ENCODE measurements at places on chromosomes 3 and 15.

DNA sequence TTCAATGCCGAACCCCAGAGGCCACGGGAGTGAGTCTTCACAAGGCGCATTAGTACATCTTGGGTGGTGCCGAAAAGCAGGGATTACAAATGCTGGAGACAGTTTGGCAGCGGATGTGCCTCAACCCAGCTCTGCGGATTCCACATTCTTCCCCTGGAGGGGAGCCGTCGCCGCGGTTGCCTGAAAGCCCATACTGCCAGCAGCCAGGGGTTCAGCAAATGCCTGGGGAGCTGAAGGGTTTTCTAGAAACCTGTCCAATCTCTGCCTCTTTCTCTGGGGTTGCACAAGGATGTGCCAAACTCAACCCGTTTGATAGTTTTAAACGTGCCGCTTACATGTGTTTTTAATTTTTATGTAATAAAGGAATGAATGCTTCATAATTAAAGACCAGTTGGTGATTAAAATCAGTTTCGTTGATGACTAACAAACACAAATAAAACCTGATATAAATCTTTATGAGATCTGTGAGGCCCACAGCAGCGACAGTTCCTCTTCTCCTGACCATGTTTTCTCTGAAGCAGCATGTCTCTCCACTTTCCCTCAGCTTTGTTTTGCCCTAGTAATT is 74.6 kb upstream of the LEKR1 start:
- DNase-seq: no peak

DNA sequence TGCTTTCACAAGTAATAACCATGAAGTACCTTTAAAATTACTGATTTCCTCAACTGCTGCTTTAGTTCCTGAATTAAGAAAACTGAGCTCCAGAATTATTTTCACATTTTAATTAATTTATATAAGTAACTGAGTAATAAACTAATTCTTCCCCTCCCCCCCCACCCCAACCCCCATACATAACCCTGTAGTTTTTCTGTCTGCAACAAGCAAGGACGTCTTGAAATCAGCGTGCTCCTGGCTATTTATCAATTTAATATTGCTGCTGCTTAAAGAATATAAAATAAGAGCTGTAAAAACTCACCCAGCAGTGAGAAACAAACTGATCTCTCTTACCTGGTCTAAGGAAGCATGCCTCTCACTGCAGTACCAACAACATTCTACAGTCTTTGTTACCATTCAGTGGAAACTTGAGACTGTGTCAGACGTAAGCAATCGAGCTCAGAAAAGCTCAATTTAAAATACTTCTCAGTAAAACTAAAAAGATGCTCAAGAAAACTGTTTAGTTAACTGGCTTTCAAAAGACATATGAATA is 121.0 kb downstream of the TFDP2 start:
- no peak for DNase-seq

DNA sequence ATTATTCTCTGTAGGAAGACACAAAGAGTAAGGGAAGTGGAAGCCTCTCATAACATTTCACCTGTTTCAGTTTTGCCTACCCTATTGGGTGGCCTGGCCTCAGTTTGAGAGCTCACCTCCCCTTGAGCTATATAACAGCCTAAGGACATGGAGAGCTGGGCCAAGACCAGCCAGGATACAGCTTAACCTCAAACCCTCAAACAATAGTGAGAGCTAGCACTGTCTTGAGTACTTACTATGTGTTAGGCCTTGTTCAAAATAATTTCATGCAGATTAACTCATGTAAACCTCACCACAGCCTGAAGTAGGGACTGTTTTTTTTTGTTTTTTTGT is 15.0 kb upstream of the TBL1XR1 start:
- DNase-seq: no peak

- no peak for DNase-seq
These were observed 49.3 kb downstream of the UACA start for GRCh38 chr15:70714015-70714414.

GRCh38 chr3:127758013-127758412 is 64.3 kb downstream of the MGLL start:
- DNase-seq: no peak

DNA sequence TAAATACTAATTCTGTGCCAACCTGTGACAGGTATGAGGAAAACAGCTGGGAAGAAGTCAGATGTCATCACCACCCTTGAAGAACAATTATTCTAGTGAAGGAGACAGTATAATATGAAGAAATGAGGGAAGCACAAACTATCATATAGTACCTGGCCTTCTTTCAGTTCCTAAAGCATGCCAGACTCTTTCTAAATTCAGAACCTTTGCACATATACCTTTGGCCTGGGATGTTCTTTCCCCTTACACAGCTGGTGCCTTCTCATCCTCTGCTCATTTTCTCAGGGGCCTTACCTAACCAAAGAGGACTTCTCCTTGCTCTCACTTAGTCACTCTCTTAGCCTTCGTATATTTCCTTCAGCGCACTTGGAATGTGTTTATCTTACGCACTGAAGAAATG is 19.0 kb downstream of the ATOSA start:
- DNase-seq: no peak

- DNase-seq: no peak
These were observed 118.1 kb downstream of the ASB7 start for GRCh38 chr15:100720406-100720967.

DNA sequence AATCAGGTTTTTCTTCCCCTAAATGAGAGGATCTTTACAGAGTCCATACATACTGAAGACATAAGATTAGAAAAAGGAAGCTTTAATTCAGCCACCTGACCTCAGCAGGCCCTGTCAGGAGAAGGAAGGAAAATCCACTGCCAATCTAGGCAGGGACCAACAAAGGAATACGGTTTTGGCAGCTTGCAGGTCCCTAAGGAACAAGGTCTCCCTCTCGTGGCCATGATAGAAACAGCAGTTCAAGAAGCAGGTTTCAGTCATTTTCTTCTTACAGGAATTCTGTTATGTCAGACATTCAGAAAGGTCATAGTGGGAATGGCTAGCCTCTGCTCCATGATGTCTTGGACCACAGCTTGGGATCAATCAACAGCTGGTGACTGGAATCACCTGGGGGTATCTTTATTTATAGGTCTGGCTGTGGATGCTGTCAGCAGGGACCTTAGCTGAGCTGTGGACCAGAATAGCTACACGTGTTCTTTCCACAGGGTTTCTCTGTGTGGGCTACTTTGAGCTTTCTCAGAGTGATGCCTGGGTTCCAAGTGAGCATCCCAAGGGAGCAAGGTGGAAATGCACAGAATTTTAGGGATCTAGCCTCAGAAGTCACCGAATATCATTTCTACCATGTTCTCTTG is 9.4 kb upstream of the CMSS1 start:
- DNase-seq: peak; percentile 11

GRCh38 chr15:57549935-57550334 is 41.8 kb upstream of the MYZAP start:
- no peak for DNase-seq

GRCh38 chr15:88127432-88127790 is 129.1 kb downstream of the NTRK3 start:
- no peak for DNase-seq

DNA sequence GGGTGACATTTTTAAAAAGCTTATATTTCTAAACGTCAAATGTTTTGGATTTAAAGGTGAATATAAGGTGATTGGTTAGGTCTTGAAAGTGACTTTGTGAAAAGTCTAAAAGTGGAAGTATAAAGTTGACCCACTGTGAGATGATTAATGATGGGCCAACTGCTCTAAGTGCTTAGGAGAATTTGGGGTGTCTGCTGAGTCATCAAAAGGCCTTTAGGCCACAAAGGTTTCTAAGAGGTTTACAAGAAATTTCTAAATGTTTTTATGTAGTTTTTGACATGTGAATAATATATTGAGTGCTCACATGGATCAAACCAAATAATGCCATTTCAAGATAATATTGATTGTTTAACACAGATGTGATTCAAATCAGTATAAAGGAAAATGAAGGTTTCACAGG is 39.2 kb upstream of the SLC2A2 start:
- no peak for DNase-seq
